ENCODE measurements at places on chromosomes 2 and 18. TPM values are rescaled to one million over a fixed set of nuclear protein-coding genes. Genes with fewer than 3 reads are reported as not detected.

Gene GRB14
- total RNA-seq: 5.7 TPM

Gene SERPINB4
- total RNA-seq: not detected

Gene THSD7B
- 2.1 TPM for total RNA-seq

Gene ANKRD30B
- under 0.01 TPM for total RNA-seq

Gene KIAA2012
- total RNA-seq: under 0.01 TPM

Gene ICOS
- total RNA-seq: 0.52 TPM

Gene ZCCHC2
- total RNA-seq: 7.8 TPM

Gene COL5A2
- 404 TPM for total RNA-seq

Gene GATA6
- 2.6 TPM for total RNA-seq

Gene IL1RN
- total RNA-seq: not detected

Gene COLEC11
- not detected for total RNA-seq

Gene INSIG2
- total RNA-seq: 13.0 TPM

Gene EIF4E2
- 204 TPM for total RNA-seq

Gene NDUFV2
- total RNA-seq: 124 TPM
